ENCODE measurements at places on chromosomes 4 and X. TPM values are rescaled to one million over a fixed set of nuclear protein-coding genes. Genes with fewer than 3 reads are reported as not detected.

DNA sequence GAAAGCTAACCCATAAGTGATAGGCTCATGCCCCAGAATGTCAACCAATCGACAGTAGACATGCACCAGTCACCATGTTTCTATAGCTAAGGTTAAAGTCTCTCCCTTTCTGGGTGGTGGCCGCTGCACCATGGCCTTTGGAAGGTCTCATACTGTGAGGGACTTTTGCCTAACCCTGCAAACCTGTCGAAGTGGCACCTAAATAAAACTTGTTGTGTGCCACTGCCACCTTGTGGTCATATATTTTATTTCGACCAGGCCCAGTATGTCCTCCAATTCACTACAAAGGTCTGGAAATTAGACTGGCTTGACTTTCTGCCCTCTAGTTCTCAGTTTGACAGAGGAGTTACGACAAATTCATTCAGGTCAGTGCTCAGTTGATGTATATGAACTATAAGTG, 163.1 kb downstream of the SMARCA1 start:
- DNase-seq, result no peak

GRCh38 chrX:6777238-6778002, 242.5 kb upstream of the VCX3A start:
- DNase-seq, result no peak

KCND1 gene
- total RNA-seq, result 10.4 TPM

- DNase-seq, result no peak
Measured at GRCh38 chr4:80202741-80203553, 5.6 kb downstream of the PRDM8 start.

- DNase-seq, result no peak
Measured at GRCh38 chr4:72951628-72952027, 117.9 kb downstream of the COX18 start.

DNA sequence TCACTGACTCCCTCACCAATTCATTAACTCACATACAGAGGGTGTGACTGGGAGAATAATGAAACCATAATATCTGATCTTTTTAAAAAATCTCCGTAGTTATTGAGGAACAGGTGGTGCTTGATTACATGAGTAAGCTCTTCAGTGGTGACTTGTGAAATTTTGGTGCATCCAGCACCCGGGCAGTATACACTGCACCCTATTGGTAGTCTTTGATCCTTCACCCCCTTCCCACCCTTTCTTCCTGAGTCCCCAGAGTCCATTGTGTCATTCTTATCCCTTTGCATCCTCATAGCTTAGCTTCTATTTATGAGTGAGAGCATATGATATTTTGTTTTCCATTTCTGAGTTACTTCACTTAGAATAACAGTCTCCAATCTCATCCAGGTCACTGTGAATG, 1143.8 kb downstream of the PCDH19 start:
- no peak for DNase-seq

GRCh38 chr4:155062948-155063347, 145.5 kb upstream of the NPY2R start:
- no peak for DNase-seq

ZMAT1 gene
- 0.96 TPM for total RNA-seq

DNA sequence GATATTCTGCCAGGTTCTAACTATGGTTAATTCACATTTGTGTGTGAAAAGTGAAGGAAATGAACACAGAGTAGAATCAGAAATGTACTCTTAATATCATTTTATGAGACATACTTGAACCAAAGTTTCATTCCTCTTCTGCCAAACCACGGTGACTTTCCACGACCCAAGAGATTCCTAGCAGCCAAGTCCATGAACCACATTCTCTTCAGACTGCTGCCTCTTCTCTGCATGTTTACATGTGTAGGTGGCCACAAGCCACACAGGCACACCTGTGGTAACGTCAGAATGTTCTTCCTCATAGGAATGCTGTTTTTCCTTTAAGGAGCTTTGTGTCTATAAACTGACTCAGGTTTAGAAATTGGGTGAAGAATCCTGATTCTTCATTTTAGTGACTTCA, 1411.2 kb downstream of the RAPGEF2 start:
- no peak for DNase-seq

GRCh38 chrX:41558531-41558930, 111.4 kb downstream of the NYX start:
- no peak for DNase-seq
